ENCODE measurements at places on chromosomes 4 and X.

DNA sequence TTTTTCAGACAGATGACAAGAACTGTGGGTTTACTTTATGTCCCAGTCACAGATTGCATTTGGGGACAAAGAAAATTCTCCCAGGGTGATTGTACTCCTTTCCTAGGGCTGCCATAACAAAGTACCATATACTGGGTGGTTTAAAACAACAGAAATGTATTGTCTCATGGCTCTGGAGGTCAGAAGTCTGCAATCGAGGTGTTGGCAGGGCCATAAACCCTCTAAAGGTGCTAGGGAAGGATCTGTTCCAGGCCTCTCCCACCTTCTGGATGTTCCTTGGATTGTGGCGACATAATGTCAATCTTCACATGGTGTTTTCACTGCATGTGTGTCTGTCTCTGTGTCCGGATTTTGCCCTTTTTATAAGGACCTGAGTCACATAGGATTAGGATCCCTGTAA lies 12.3 kb downstream of the GEMIN8 start:
- DNase-seq: no peak

- no peak for DNase-seq
These were observed 25.9 kb downstream of the RNF175 start for GRCh38 chr4:153733751-153734448.

DNA sequence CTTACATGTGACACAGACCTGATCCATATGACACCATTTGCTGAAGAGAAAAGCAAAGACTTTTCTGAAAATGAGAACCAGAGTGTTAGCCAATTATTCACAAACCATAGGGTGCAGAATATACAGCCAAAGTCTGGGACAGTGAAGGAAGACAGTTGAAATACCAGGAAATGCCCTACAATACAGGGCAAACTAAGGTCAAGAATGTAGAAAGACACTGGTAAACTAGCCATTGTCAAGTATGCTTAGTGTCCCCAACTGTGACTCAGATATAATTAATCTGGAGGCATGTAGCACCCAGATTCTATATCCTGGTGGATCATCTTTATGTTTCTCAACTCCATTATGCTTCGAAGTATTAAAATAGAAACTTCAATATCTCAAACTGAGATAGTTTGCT lies 200.9 kb upstream of the FSTL5 start:
- no peak for DNase-seq

- DNase-seq: no peak
These were observed 87.9 kb upstream of the PACRGL start for GRCh38 chr4:20612313-20612712.

All from KG1 (cell line).